ENCODE measurements at places on chromosomes 1 and 21.

DNA sequence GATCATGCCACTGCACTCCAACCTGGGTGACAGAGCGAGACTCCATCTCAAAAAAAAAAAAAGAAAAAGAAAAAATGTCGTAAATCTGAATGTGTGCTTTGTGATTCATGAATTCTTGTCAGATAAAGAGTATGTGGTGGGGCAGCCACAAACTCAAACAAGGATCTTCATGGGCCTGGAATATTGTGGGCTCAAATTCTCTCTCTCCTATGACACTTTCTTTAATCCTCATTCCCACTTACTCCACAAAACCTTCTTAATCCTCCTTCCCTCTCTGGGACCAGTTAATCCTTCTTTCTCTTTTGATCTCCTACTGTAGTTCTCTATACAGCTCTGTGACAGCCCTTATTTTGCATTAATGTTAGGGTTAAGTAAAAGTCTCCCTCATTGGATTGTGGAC lies 112.3 kb downstream of the AK5 start:
- DNase-seq = no peak

DNA sequence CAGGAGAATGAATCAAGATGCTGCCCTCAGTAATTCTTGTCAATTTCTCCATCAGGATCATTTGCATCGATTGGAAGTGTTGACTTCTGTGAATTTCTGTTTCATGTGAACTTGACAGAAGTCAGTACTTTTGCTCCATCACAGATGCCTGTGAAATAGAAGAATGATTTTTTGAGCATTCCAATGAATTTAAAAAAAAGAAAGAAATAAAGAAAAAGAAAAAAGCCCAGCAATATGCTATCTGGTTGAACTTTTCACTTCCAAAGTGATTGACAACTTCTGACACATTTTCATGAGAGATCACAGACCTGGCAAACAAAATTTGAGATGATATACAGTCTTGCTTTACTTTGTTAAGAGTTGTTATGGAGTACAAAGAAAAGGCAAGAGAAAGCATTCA lies 175.3 kb downstream of the RWDD3 start:
- no peak for DNase-seq

- peak; percentile 79 for DNase-seq
These were observed 53.8 kb downstream of the MACF1 start for GRCh38 chr1:39258146-39258924.

GRCh38 chr1:176141449-176141848 lies 65.6 kb downstream of the COP1 start:
- DNase-seq = no peak

- DNase-seq = no peak
These were observed 19.9 kb upstream of the MAGOH start for GRCh38 chr1:53258216-53258615.

GRCh38 chr1:8427493-8427892 lies 109.6 kb downstream of the SLC45A1 start:
- no peak for DNase-seq

GRCh38 chr1:155207806-155208540 lies at the start of gene THBS3:
Gene THBS3, minus strand, starts transcription at chr1:155207897. Its CDS starts 21 bp downstream, at chr1:155207876.
- DNase-seq = peak; percentile 69

GRCh38 chr1:216750031-216750627 lies 26.9 kb upstream of the ESRRG start:
- DNase-seq = peak; percentile 49
